Activated CD4-positive, alpha-beta memory T cell treated with anti-CD3 and anti-CD28 coated beads for 36 hours (primary cell): ENCODE measurements at places on chromosomes 13 and 19.
A peak's percentile ranks its signal among the peaks of the same experiment; 100 is the strongest.

- no peak for DNase-seq
These were observed 154.2 kb downstream of the TNFRSF19 start for GRCh38 chr13:23724196-23724970.

- DNase-seq, result no peak
These were observed 51.4 kb upstream of the PSG8 start for GRCh38 chr19:42816894-42817293.

- DNase-seq, result no peak
These were observed 809 bp downstream of the MISP start for GRCh38 chr19:751501-752341.

DNA sequence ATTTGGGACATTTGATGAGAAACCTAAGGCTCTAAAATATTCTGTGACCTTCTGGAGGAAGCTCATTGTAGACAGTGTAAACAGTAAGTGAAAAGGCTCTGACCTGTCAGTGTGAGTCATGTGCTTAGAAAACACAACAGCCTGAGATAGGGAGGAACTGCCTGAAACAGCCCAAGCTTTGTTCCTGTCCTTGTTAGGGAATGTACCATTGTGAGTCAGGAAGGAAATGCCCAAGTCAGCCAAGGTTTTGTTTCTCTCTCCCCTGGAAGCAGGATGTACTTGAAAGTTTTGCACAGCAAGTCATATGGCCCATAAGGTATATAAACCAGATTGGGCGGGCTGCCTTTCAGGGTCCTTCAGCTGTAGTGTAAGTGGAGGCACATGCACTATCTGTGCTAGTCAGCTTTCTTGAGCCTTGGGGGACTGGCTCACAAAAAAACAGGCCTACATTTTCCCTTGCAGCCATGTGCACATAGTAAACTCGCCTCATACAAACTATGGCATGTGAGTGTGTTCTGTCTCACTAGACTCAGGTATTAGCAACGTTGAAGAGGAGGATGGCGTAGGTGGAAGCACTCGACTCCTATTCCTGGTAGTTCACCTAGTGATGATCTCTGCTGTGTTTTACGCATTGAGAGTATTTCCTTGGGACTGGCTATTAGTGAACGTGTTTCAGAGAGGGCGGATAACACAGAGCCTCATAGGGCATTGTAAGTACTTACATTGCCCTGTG is 141.2 kb upstream of the KLHL1 start:
- no peak for DNase-seq

DNA sequence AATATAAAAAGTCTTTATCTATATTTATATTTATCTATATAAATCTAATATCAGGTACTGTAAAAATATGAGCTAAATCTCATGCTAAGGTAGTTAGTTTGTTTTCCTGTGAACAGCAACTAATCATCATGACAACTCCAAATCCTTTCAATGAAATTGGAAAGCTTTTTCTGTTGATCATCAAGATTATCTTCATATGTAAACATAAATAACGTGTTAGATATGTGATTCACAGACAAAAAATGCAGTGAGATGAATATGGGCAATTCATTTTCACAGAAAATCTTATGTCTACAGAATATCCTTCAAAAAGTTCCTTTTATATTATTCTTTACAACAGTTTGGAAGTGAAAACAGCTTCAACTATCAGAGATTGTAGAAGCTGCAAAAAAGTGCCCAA is 41.7 kb upstream of the EEF1AKMT1 start:
- DNase-seq, result no peak

- no peak for DNase-seq
These were observed 14.9 kb downstream of the HNRNPM start for GRCh38 chr19:8459520-8460270.

GRCh38 chr19:58328999-58329398 is 2.2 kb downstream of the ZSCAN22 start:
- peak; percentile 24 for DNase-seq

DNA sequence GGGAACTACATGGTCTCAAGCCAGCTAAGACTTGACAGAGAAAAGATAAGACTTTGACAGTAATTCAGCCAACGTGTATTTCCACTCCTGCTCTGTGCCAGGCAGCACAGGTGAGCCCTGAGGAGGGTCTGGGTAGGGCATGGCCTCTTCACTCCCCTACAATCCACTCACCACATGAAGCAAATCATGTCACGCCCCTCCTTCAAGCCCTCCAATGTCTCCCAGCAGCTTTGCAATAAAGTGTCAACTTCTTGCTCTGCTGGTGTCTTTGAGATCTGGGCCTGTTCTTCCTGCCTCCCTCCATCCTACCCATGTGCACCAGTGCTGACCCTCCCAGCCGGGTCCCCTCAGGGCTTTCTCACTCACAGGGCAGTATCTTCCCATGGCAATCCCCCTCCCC is 58.5 kb downstream of the CCDC70 start:
- DNase-seq, result no peak

DNA sequence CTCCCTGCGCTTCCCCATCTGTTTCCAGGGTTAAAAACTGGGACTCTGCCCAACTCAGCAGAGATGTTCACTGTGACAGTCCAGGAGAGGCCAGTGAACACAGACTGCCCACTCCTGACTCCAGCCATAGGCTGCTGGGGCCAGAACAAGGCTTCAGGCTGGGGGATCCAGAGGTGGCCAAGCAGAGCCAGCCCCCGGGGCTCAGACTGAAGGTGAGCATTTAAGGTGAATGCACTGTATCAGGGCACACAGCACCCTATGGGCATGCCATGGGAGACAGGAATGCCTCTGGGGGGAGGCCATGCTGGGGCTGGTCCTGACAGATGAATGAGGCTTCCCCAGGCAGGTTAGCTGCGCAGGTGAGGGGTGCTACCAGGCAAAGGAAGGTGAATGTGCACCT is 96.4 kb downstream of the TUBA3C start:
- no peak for DNase-seq

GRCh38 chr19:29887442-29887855 is 54.6 kb upstream of the URI1 start:
- DNase-seq, result no peak

- no peak for DNase-seq
These were observed 475.7 kb downstream of the UQCRFS1 start for GRCh38 chr19:28737021-28737895.

DNA sequence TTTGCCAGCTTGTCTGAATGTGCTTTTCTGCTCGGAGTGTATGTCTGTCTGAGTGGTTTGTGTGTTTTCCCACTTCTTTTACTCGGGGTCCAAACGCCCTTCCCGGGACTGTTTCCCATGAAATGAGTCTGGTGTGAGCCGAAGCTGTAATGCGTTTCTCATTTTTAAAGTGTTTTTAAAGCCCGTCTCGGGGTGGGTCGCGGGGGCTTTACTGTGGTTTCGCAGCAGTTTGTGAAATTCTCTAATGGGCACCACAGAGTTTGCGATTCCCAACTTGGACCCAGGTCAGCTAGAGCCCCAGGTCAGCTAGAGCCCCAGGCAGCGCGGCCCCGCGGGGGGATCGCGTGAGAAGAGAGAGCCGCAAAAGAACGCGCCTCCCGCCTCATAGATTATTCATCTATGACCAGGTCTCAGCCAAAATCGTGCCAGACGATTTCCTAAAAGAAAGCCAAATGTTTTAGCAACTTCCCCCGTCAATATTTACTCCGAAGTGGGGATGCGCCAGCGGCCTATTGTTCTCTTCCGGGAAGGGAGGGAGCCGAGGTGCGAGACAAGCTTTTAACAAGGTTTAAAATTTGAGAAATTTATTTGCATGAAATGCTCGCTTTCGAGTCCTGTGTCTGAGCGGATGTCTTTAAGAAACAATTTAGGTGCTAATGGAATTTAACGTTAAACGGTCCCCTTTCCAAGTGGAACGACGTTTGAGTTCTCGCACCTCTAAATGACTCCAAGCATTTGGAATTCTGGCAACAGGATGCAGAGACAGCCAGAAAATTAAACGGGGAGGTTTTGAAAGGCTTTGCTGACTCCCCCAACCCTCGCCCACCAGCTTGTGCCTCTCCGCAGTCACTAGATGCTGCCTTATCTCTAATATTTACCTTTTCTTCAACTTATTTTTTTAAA is 2.2 kb downstream of the ZIC2 start:
- no peak for DNase-seq

- no peak for DNase-seq
These were observed 411.6 kb upstream of the SLITRK5 start for GRCh38 chr13:87259479-87260083.

DNA sequence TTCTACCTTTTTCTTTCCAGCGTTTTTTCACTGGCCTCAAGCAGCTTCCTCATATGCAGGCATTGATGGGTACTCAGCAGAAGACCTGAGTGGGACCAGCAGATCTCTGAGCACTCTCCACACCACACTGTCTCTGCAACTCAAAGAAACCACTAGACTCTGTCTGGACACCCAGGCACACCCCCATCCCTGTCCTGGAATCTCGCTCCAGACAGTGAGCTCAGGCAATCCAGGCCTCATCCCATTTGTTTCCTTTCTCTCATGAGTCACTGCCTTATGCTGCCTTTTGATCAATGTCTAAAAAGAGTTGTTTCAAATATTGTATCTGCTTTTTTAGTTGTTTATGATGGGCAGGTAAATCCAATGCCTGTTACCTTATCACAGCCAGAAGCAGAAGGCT is 19.7 kb upstream of the POP4 start:
- no peak for DNase-seq

DNA sequence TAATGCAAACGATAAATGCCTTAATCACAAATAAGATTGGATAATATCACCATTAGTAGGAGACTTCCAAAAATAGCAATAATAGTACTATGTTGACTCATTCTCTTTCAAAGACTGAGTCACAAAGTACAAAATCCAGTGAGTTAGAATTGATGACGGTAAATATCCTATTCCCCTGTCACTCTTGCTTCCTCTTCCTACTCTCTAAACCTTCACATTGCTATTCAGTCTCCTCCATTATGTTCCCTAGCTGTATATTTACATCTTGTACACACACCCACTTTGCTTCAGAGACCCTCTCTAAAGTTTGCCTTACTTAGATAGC is 26.3 kb upstream of the INTS6 start:
- DNase-seq, result no peak

DNA sequence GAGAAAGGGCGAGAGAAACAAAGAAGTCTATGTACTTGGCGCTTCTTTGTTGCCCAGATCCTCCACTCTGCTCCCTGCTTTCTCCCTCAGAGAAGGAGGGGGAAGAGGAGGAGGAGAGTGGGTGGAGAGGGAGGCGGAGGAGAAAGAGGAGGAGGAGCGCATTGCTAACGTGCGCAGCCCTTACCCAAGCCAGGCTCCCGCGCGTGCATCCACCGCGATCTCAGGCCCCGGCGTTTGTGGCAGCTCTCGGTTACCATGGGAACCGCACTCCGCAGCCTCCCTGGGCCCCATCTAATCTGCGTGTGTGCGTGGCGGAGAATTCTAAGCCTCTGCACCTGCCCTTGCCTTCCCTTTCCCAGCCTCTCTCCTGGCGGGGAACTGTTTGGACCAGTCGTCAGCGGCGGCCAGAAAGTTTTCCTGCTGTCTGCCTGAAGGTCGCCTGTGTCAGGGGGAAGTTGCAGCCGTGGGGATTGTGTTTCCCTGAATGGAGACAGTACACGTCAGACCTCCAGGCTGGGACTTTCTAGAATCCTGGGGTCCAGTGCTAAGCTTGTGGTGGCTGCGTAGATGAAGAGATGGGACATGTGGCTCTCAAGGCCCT is at the start of gene ERICH6B:
Gene ERICH6B (minus strand): TSS at position 239 of the 601 bp plus-strand sequence. CDS start 18,734 bp downstream, outside the sequence.
- peak; percentile 16 for DNase-seq

DNA sequence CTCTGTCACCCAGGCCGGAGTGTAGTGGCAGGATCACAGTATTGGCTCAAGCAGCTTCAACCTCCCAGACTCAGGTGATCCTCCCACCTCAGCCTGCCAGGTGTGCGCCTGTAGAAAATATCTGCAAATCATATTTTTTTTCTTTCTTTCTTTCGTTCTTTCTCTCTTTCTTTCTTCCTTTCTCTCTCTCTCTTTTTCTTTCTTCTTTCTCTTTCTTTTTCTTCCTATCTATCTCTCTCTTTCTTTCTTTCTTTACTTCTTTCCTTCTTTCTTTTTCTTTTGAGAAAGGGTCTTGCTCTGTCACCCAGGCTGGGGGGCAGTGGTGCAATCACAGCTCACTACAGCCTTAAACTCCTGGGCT is 16.3 kb upstream of the IGSF23 start:
- no peak for DNase-seq
